ENCODE measurements at places on chromosomes 5 and 9.

DNA sequence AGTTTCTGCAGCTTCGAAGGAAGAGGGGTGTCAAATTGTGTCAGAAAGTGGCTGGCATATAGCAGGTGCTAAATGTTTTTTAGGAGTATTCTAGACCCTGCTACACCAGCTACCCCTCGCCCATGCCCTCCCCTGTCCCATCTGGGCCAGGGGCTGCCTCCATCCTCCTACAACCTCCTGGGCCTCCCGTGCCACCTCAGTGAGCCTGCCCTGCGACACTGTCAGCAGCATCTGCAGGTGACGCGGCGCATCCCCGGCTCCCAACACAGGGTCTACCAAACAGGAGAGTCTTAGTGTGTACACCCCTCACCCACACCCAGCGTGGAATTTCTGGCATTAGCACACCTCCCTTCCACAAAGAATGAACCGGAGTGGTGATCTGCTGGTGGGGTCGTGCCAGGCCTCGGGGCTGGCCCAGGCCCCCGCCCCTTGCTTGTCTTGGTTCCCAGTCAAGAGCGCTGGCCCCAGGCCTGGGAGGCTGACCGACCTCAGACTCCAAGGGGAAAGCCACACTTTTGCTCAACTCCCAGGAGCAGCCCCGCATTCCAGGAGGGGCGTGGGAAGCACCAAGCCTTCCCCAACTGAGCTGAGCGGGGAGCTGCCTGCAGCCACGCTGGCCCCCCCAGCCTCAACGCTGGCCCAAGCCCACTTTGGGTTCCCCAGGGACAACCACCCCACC is 55.2 kb downstream of the NEURL1B start:
- DNase-seq = peak; percentile 76

DNA sequence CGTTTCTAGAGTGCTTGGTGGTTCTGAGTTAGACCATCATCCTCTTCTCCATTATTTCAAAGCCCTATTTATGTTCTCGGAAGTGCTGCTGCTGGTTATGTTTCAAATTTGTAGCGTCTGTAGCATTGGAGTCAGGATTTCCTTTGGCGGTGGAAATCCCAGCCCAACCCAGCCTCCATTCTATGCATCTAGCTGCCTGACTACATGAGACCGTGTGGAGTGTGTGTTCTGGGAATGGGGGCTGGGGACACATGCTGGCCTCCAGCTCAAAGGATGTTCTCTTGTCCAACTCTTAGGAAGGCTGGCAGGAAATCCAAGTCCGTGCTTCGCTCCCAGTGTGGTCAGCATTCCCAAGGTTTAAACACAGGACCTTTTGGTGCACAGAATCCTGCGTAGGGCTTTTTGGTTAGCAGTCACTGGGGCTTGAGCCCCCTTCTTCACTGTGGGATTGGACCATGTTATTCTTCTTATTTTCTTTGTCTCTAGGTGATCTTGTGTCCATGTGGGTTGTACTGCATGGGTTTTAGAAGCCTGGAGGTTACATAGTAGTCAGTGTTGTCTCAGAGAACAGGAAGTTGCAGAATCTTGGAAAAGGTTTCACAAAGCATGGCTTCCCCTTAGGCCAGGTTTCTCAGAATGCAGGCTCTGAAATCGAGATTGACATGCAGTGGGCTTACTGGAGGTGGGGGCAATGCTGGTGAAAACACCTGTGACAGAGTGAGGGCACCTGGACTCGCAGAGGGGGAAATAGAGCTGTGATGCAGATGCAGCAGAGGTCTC is 132.2 kb downstream of the ARHGAP26 start:
- DNase-seq = no peak

GRCh38 chr5:137320056-137321045 is 178.8 kb downstream of the SPOCK1 start:
- DNase-seq = no peak

- no peak for DNase-seq
These were observed 6.4 kb downstream of the TLE4 start for GRCh38 chr9:79577969-79578723.

GRCh38 chr5:54761213-54761701 is 224.1 kb downstream of the ESM1 start:
- DNase-seq = no peak

All from spleen (tissue), 13 donors.